ENCODE measurements at places on chromosomes 1 and 21.

- no peak for DNase-seq
Observed at GRCh38 chr1:238673561-238673960, 712.8 kb upstream of the CHRM3 start.

GRCh38 chr1:154582885-154583284 lies 15.3 kb downstream of the CHRNB2 start:
- no peak for DNase-seq

DNA sequence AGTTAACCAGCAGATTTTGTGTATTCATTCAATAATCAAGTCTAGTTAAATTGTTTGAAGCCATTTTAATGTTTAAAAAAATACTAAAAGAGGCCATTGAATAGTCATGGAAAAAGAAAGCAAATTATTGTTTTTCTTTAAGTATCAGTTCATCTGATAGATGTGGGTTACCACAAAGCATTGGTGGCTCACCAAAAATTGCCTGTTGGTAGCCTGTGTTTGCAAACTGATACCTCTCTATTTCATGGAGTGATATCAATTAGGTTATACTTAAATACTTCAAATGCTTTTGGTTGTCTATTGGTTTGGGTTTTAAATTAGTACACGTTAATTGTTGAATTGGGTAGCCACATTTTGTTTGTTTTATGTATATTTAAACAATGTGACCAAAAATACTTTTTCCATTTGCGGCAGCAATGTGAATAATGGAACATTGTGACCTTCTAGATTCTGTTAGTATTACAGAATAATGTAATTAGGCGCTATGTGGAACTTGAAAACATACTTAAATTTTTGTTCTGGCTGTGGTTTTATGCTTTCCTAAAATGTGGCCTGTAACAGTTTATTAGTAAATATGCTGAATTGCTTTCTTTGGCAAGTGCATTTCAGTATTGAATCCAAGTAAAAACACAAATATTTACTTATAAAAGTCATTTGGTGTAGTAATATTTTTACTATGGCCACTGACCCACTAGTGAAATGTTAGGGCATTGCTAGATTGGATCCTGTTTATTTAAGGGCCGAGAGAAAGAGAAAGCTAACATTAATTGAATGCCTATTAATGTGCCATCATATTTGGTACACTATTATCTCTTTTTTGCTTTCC lies 37.1 kb upstream of the NBL1 start:
- DNase-seq = no peak

GRCh38 chr1:179169616-179170467 lies 59.6 kb downstream of the ABL2 start:
- no peak for DNase-seq

- no peak for DNase-seq
Observed at GRCh38 chr1:23273450-23274133, 56.3 kb upstream of the HTR1D start.

DNA sequence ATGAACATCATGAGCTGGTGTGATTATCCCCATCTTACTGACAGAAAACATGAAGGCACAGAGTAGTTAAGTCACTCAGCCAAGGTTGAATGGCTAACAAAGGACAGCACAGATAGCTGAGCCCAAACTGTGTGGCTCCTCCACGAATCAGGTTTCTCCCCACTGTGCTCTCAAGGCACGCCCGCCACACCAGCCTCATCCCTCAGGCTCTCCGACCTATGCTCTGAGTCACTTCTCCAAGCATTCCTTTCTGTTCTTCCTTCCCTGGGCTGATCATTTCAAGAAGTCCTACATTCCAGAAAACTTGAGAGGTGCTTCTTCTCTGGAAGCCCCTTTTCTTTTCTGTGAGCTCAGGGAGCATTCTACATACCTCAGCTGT lies 25.3 kb upstream of the SDC3 start:
- no peak for DNase-seq

DNA sequence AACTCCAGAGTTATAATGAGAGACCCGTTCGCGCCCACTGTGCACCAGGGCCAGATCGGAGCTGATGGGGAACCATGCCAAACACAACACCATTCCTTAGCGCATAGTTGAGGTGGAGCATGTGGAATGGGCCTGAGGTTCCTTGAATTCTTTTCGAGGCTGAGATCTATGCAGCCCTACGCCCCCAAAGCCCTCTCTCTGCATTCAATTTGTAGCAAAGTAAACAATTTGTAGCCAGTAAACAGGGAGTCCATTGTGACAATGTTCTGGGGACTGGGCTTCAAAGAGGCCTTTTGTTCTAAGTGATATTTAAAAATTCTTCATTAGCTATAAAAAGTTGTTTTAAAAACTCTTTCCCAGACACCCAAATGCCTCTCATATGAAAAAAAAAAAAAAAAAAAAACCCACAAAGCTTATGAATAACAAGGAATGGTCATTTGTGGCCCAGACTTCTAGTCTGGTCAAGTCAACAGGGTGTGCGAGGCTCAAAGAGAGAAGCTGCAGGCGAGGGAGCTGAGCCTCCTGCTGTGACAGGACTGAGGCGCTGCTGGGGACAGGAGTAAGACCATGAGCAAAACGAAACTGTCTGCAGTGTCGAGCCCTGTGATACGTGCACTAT lies 30.6 kb upstream of the KCNE2 start:
- no peak for DNase-seq

DNA sequence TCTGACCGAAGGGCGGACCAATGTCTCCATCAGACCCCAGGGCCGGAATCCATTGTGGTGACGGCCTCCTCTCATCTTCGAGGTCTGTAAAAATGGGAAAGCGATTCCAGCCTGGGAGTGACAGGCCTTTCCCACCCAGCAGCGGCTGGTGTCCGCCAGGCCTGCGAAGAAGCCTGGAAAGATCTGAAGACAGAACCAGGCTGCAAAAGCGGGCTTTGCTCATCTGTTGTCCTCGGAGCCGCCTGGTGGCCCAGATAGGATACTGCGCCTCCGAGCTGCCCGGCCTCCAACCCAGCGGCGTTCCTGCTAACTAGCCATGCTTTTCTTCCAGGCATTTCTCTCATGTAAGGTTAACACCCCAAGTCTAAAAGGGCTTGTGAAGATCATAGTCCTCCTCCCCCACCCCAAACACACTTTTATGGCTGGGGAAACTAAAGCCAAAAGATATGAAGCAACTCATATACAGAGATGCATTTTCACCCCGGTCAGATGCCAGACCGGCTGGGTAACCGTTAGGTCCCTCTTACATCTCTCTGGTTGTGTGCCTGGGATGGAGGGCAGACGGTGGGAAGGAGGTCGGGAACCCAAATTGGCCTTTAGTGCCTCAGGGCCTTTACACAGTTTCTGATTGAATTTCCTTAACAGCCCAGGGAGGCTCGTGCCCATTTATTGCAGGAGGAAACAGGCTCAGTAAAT lies 1.9 kb upstream of the DHRS3 start:
- peak; percentile 33 for DNase-seq

GRCh38 chr1:24221246-24221645 lies 34.2 kb upstream of the IFNLR1 start:
- DNase-seq = no peak

DNA sequence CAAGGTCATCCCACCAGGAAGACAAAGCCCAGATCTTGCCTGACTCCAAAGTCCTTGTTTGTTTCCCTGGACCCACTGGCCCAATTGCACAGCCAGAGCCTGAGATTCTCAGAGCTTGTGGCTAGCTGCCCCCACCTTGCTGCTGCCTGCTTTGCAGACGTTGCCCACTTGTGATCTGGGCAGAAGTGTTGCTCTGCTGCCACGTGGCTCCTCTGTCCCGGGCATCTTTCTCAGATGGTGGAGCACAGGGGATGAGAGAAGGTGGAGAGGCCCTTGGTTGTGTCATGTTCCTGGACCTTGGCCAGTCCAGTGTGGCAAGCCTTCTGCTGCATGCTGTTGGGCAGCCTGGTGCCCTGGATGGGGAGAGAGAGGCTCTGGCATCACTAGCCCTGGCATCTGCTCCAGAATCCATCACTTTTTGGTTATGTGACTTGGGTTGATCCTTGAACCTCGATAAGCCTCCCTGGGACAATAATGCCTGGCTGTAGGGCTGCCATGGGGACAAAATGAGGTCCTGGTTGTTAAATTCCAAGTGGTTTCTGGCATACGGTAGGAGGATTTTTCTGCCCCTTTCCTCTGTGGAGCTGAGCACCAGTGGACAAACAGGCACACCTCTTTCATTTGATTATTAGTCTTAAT lies 1.5 kb upstream of the NR0B2 start:
- DNase-seq = no peak

DNA sequence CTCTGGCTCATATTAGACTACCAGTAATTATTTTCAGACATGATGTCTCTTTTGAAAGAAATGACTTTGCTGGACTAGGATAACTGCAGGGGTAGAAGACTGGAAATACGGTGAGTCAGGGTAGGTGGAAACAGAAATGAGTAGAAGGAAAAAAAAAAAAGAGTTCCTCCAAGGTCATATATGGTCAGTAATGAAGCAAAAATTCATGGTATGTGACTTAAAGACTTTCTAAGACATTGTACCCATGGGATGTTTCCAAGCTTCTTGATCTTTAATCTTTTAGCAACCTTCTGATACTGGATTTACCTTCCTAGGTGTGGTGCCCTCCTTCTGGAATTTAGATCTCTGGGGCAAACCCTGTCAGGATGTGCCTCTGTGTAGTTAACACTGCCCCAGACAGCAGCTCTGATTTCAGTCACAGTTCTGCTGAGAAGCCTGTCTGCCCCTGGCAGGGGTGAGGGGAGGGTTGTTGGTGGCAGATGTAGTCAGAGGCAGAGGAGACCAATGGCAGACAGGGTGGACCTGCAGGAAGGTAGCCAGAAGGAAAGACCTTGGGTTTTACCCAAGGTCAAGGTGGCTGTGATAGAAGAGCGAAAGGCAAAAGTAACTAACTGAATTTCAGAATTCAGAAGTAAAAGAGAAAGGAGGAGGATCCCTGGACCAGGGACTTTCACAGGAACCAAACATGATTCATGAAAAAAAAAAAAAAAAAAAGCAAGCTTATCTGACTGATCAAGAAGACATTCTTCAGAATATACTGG lies 44.1 kb upstream of the BCL10 start:
- DNase-seq = no peak

DNA sequence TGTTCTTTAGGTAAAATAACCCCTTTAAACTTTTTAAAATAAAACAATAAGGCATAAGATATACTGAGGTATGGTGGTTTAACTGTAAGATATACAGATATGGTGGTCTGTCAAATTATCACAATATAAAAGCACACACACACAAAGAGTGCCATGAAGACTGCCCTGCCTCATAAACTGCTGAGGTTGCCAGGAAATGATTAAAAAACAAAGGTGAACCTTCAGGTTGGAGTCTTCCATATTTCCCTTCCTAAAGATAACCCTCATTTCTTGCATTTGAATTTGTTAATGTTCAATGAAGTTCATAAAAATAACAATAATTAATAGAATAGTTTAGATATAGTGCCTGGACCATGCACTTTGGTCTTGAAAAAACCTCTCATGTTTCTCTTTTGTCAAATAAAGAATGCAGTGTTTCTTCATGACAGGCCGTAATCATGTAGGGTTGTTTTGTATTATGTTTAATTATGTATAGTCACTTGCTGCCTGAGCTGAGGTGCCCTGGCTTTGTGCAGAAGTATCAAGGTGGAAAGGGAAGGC lies 123.6 kb upstream of the B3GALT2 start:
- DNase-seq = no peak

DNA sequence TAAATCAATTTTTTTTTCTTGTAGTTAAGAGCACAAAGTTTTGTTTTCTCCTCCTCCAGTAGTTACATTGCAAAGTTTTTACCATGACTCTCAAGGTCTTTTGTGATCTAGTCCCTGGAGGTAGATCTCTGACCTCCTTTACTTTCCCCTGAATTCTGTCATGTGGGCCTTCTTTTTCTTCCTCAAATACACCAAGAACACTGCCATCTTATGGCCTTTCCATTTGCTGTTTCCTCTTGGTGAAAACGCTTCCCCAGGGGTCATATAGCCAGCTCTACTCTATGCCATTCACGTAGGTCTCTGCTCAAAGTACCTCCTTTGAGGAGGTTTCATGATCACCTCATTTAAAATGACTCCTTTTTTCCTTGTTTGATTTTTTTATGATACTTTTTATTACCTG lies 2.7 kb downstream of the DDX20 start:
- no peak for DNase-seq

- no peak for DNase-seq
Observed at GRCh38 chr1:175689396-175689795, 54.0 kb downstream of the TNR start.

- DNase-seq = no peak
Observed at GRCh38 chr1:35555601-35556477, 1.4 kb downstream of the KIAA0319L start.

Data from hypothalamus (tissue), 51 donors.